Activated T-cell treated with anti-CD3 and anti-CD28 coated beads for 4 hours (primary cell): ENCODE measurements at places on chromosomes 3 and 15.

DNA sequence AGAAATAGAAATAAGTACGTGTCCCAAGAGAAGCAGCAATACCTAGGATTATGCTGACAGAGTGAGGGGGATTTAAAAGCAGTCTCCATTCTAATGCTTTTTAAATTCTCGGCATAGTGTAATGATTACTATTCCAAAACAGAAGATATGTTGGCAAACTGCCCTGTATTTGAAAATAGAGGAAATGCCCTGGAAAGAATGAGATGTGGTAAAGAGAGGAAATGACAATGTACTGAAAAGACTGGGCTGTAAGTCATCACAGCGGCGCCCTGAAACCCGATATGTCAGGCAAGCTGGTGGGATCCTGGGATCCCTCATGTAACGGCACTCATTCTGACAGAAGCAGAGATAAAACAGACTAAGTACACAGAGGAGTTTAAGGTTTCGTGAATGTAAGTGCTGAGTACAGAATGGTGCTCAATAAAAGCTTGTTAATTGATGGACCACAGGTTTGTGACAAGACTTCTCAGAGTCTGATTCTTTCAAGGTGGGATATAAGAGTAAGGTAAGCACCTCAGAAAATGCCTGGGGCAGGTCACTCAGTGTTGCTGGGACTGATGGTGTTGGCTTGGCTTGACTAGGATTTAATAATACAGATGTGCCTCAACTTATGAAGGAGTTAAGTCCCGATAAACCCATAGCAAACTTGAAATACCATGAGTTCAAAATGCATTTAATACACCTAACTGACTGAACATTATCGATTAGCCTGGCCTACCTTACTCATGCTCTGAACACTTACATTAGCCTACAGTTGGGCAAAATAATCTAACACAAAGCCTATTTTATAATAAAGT, 91.4 kb downstream of the NFKBIZ start:
- DNase-seq = no peak

DNA sequence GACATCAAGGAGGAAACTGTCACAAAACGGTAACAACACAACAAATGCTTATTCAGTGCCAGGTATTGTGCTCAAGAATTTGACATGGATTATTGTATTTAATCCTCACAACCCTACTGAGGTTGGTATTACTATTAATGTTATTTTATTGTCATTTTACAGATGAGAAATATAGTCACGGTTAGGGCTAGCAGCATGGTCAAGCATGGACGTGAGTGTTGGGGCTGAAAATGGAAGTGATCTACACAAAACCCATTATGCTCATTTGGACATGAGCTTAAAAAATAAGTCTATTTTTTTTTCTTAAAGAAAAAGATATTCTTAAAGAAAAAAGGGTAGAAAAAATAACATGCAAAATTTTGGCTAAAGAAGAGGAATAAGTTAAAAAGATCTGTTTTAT, 141.3 kb upstream of the SOX2 start:
- no peak for DNase-seq

GRCh38 chr3:14988988-14989394, 41.6 kb downstream of the NR2C2 start:
- DNase-seq = no peak

GRCh38 chr3:62013951-62014350, 359.4 kb downstream of the FEZF2 start:
- DNase-seq = no peak

DNA sequence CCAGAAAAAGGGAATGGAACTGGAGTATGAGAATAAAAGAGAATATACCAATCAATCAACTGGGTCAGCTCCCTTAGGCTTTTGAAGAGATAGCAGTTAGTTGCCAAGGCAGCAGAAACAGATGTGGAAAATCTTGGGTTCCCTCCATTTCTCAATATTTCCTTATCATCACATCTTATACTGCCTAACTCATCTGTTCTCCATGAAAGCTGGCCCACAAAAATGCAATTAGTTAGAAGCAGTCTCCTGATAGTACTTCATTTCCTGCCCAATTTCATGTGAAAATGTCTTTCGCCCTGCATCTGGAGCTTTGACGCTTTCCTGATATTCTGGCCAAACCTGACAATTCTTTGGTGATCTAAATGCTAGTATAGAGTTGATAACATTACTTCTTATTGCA, 30.1 kb upstream of the SPTSSB start:
- DNase-seq = no peak

DNA sequence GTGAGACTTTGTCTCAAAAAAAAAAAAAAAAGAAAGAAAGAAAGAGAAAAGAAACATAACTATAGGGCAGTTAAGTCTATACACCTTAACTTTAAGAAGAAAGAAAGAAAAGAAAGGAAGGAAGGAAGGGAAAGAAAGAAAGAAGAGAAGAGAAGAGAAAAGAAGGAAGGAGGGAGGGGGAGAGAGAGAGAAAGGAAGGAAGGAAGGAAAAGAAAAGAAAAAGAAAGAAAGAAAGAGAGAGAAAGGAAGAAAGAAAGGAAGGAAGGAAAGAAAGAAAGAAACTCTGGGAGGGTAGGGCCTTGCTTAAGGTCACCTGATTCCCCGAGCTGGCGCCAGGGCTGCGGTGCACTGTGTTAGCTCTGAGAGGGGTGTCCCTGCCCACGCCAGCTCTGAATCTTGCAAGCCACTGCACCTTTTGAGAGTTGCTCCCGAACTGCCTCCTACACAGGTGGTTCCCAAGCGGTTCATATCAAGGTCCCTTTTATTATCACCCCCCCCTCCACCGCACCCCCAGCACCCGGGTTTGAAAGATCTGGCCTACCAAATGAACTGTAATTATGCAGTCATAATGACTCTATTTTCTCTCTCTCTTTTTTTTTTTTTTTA, 39.2 kb upstream of the VPS8 start:
- DNase-seq = no peak

DNA sequence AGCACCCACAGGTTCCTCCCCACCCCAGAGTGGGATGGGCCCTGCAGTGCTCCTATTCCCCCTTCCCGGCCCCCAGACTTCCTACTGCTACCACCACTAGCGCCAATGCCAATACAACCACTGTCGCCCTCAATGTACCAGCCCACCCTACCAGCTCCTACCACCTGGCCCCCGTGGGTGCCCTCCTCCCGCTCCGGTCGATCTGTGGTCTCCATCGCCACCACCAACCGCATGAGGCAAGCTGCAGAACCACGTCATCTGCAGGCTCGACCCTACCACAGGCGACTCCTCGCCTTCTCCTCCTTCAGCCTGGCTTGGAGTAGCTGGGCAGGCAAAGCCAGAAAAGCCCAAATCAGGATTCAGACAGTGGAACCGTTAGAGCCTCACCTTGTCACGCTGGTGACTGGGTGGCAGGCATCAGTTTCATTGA, 179.3 kb downstream of the POTEB3 start:
- no peak for DNase-seq

DNA sequence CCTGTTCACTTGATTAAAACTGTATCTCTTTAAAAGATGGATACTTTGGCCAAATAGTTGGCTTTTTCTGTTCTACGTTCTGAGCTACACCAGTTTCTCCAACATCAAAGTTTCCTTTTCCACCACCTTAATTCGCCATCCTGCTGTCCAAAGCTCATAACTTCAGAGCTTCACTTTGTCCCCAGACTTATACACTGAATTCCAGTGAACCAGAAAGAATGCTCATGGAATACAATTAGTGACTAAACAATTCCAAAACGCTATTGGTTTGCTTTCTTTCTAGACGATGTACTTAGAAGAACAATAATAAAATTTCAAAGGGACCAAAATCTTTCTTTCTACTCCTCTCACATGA, 23.2 kb downstream of the GPR15 start:
- DNase-seq = no peak

DNA sequence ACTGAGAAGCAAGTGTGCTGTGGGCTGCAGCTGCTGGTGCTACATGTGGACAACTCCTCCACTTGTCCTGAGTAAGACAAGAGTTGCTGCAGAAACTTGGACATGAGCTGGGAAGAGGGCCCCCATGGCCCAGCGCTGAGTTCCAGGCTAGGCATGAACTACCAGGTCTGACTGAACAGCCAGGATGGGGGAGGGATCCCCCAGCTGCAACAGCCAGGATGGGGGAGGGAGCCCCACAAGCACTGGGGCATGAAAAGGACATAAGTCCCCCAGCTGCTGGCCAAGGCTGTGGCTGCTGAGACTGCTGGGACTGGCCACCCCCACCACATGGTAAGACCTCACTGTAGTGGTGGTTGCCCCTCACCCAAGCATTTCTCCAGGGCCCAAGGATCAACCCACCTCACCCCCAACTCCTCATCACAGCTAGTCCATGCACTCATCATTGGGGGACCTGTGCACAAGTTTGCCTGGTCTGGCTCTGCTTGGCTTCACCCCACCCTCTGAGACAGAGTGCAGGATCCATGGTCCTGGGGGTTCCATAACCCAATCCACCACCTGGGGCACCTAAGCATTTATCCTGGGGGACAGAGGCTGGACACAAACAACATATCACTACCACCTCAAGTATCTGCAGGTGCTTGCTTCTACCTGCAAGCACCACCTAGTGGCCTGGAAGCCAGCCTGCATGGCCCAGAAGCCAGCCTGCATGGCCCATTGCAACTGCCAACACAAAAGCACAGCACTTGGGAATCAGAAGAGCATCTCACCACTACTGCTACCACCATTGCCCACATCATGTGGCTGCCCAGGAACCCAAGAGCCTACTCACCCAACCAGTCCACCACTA, 84.5 kb upstream of the STT3B start:
- DNase-seq = no peak
